ENCODE measurements at places on chromosomes 2 and 18.

DNA sequence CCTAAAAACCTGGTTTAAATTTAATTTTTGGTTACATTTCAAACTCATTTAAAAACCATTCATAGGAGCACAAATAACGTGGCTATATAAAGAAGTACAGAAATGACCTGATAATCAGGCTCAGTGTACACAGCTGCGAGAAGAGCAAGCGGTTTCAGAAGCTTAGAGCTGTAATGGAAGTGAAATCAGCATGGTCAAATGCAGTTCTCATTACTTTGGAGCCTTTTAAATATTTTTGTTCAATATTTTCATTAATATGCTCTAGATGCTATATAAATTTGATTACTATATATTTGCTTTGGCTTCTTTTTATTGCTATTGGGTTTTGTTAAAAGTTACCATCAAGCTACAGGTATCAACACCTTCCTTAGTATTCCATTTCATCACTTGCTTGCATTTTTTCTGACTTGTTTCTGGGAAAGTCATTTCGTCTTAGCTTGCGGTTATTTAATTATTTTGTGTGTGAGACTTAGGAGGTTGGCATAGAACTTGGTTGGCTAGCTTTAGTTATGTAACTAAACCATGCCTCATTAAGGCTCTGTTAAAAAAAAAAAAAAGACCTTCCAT, 58.7 kb downstream of the AFTPH start:
- DNase-seq = no peak

GRCh38 chr2:192394605-192395004, 199.9 kb upstream of the TMEFF2 start:
- no peak for DNase-seq

DNA sequence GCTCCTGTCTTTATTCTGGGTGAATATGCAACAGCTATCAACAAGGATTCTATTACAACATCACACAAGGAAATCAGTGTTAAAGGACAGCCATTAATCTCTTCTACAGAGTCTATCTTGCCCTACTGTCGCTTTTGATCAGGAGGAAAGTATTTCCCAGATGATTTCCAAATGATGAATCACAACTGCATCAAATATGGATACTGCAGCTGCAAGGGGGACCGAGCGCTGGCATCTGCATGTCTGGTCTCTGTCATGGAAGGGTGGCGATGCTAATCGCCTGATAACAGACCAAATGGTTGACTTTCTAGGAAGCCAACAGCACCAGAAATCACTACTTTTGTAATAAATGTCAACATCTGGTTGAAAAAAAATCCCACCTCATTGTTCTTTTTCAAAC, 21.2 kb upstream of the OR6B3 start:
- DNase-seq = no peak

DNA sequence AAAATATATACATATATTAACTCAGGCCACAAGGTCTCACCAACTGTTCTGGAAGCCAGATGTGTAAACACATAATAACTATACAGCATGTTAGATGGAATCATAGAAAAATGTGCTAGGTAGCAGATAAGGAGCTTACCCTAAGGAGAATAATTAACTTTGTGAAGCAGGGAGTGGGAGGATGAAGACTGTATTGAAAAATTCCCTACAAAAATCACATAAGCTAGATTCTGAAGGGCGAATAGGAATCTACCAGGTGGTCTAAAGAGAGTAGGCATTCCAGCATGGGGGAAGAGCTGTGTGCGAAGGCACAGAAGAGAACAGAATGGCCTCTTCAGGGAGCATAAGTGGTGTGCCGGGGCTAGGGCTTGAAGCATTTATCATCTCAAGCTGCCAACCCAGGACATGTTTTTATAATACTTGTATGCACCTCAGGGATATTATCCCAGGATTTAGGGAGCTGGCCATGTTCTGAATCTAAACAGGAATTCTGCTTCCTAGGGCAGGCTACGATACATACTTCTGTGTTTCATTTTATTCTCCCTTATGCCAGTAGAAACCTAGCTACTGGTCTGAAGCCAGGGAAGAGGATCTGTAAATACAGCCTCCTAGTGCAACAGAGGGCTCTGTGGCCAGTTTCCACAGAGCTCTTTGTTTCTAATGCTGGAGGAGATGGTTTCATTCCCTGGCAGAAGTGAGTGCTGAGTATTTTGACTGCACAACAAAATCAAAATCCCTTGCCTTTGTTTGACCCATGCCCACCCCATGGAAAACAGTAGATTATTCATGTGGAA, 56.7 kb downstream of the NEMP2 start:
- no peak for DNase-seq

DNA sequence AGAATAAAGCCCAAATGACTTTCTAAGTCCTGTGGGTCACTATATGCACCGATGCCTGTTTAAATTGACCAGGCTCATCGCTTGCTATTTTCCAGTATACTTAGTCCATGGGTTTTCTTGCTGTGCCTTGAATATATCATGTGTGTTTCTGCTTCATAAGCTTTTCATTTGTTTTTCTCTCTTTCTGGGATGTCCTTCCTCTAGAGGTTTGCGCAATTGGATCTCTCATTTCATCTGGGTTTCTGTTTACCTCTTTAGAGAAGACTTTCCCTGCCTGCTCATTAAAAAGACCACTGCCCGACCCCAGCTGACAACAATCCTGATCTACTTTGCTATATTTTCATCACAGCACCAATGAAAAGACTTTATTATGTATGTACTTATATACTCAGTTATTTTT, 150.9 kb upstream of the CYRIA start:
- no peak for DNase-seq

DNA sequence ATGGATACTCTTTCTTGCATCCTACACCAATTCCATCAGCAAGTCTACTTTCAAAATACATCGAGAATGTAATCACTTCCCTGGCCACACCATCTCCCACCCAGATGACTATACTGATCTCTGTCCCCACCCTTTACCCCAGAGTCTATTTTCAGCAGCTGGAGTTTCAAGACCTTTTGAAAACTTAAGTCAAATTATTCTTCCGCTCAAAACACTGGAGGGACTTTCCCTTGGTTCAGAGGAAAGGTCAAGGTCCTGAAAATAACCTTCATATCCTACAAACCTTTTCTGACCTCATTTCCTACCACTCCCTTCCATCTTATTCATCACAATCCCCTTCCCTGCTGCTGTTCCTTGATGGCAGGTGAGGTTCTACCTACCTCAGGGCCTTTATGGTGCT, 58.8 kb upstream of the LYPD6 start:
- no peak for DNase-seq

DNA sequence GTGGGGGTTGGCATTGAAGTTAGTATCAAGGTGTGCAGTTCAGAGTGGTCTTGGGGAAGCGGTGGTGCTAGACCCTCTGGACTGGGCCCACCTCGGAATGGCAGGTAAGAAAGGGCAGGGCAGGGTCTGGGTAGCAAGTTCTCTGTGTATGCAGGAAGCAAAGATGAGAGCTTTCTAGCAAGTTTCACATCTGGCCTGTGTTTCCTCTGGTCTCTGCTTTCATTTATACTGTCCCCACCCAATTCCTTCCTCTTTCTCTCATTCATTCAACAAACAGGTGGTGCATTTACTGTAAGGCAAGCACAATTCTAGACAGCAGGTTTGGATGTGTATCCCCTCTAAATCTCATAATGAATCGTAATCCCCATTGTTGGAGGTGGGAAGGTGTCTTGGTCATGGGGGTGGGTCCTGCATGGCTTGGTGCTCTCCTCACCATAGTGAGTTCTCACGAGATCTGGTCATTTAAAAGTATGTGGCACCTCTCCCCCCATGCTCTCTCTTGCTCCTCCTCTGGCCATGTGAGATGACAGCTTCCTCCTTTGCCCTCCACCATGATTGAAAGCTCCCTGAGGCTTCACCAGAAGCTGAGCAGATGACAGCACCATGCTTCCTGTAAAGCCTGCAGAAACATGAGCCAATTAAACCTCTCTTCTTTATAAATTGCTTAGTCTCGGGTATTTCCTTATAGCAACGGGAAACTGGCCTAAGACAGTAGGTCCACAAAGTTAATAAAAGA, 51.8 kb downstream of the PKDCC start:
- no peak for DNase-seq

DNA sequence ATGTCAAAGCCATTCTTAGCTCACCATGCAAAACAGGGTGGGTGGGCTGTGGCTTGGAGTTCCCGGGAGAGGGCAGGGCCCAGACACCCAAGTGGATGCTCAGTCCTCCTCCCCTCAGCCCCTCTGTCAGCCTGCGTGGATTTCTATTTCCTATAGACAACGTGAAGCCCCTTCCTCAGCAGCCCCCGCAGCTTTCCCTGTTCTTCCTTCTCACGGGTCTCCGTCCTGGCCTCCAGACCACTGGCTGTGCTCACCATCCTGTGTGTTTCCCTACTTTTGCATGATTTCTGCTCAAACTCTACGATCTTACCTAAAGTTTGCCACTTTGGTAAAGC, 155.0 kb upstream of the PXDN start:
- no peak for DNase-seq

DNA sequence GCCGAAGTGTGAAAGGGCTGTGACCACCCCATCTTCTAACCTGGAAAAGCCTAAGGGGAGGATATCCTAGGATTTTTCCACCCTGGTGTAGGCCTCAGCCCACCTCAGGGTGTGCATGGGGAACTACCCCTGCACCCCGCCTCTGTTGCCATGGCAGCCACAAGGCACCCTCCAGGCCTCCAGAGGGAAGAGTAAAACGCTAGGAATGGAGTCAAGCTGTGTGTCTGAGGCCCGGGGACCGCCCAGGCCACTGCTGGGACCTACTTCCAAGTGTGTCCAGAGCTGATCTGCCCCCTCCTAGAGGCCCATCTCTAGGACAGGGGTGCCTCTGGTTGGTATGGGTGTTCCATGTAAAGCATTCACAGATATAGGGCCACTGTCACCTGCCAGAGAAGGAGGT, 86.7 kb downstream of the PLB1 start:
- no peak for DNase-seq

GRCh38 chr2:143433840-143434239, 304.6 kb downstream of the ARHGAP15 start:
- DNase-seq = no peak

DNA sequence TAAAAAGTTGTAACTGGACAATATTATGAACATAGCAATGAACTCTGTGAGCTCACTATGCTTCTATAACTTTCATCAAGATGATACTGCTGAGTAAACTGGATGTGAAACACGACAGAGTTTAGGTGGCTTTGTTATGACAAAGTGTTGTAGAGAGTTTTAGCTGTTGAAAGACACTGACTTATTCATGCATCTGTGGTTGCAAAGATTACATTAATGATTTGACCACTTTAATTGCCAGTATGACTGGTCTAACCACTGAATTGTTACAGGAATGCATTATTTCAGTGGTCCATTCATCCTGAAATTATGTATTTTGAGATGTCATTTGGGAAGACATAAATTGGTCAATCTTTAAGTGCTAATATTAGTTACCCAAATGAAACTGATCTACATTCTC, 117.9 kb downstream of the SPHKAP start:
- DNase-seq = no peak

DNA sequence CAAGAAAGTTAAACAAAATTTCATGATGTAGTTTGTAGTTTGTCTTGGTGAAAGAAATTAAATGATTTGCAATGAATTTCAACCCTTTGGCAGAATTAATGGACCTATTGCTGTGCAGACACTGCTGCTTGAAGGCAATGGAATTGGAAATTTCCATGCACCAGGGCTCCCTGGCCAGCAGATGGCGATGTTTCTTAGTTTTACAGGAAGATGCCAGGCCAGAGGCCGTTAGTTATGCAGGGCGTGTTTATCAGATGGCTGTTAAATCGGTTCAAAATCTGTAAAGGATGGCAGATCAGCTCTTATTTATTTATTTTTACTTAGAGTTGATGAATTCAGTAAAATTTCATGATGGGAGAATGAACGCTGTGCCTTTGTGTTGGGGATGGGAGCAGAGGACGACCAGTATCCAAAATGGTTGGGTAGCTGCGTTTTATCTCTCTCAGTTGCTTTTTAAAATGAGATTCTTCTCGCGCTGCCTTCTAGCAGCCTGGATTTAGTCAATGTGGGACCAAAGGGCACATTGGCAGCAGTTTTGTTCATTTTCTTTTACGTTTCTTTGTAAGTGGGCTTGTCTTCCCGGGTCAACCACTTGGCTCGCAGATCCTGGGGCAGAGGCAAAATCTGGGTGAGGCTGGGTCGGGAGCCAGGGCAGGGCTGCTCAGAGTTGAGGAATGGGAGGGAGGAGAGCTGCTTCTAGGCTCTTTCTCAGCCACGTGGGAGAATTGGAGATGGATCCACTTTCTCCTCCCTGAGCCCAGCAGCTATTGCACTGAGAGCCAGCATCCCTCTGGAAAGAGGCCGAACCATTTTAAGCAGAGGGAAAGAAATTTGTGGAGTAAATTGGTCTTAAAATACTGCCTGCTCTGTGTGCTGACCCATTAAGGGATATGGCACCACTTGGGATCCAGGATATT, 344.0 kb downstream of the PIK3C3 start:
- peak; percentile 73 for DNase-seq

DNA sequence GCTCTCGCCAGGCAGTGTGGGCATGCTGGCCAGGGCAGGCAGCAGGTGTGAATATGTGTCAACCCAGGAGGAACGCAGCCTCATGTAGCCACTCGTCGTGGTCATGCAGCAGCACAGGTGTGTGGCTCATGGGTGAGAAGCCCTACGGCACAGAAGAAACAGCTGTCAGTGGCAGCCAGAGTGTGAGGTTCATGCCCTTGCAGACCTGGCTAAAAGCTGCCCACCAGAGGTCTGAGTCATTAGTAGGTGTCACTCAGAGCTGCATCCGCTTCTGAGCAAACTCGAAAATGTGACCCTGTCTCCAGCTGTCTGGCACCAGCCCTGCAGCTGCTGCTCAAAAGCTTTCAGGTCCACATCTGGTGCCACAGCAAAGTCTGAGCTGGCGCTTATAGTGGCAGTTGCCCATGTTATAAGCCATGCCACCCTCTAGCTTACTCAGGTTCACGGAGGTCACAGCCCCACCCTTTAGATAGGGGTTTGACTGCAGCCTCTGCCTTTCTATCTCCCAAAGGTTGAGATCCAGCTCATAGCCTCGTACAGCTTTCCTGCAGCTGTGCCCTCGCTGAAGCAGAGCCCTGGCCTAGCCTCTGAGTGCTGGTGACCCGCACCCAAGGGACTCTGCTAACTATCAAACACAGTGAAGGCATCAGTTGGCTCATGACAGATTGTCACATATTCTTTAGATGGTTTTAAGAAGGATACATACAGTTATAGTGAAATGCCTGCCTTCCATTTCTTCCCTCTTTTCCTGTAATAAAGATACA, 195.0 kb downstream of the CCDC102B start:
- no peak for DNase-seq

GRCh38 chr18:7918701-7919100, 351.6 kb downstream of the PTPRM start:
- no peak for DNase-seq

GRCh38 chr2:29749843-29750242, 171.5 kb downstream of the ALK start:
- peak; percentile 60 for DNase-seq

DNA sequence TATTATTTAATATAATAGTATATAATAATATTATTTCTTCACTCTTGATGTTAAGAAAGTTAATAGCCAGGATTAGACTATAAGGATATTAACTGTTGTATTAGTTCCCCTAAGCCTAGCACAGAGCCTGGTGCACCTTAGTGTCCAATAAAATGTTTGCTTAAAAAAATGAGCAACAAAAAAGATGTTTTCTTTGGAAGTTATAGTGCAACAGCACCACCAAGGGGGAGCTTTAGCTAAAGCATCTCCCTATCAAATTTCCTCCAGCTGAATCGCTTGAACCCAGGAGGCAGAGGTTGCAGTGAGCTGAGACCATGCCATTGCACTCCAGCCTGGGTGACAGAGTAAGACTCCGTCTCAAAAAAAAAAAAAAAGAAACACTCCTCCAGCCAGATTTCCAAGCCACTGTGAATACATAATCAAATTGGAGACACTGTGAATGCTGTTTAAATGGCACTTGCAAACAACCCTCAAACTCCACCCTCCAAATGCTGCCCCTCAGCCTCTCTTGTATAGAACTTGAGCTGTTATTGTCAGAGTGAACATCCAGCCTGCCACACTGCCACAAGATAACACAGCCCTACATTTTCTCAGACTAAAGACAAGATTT, 221.9 kb downstream of the DYM start:
- peak; percentile 48 for DNase-seq

Data from epithelial cell of esophagus (primary cell).